ENCODE measurements at places on chromosomes 4 and X. TPM values are rescaled to one million over a fixed set of nuclear protein-coding genes. Genes with fewer than 3 reads are reported as not detected.
A peak's percentile ranks its signal among the peaks of the same experiment; 100 is the strongest.

DNA sequence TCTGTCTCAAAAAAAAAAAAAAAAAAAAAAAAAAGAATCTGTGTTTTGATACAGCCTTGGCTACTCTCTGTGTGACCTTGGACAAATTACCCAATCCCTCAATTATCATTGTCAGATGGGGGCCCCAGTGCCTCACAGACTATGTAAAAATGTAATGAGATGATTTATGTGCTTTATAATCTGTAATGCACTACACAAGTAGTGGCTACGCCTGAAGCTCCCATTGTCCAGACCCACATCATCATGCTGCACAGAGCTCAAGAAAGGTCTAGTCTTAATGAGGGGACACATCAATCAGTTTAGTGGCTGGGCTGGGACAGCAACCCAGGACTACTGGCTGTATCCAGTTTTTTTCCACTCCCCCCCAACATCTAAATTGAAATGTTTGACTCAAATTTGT is 308.3 kb downstream of the DCHS2 start:
- H3K27ac ChIP-seq = no peak overlapping the region
- H3K36me3 ChIP-seq = no peaks in the 10 kb centered on the region
- H3K4me1 ChIP-seq = no peaks in the 10 kb centered on the region
- DNase-seq = peak; percentile 81

DNA sequence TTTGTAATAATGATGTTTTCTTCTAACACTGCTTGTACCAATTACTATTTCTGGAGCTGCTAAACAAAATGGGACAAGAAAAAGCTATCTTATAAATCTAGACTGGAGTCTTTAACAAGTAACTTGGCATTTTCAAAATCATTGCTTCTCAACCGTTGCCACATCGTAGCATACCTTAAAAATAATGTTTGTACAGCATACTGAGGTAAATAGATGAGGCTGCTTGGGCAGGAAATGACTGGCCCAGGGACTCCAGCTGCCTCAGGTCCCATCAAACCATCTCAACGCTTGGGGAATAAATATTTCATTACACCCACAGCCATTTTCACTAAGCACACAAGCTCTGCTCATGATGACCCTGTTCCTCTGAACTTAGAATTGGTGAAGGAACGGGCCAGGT is 115.1 kb downstream of the SPANXA1 start:
- no peak overlapping the region for H3K4me3 ChIP-seq
- no peaks in the 10 kb centered on the region for H3K27me3 ChIP-seq
- no peaks in the 10 kb centered on the region for H3K4me1 ChIP-seq
- H3K36me3 ChIP-seq = no peaks in the 10 kb centered on the region
- no peak for DNase-seq

DNA sequence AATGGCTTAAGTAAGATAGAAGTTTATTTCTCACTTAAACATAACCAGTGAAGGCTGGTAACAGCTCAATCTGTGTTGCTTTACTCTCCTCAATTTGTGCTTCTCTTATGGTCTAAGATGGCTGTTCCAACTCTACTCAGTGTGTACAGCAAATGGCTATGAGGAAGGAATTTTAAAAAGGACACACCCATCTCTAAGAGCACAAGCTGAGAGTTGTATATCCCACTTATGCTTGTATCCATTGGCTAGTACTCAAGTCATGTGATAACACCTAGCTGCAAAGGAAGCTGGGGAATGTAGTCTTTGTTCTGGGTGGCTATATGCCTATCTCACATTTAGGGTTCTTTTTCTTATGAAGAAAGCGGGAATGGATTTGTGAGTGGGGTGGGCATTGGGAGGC is 63.3 kb downstream of the GPAT3 start:
- H3K36me3 ChIP-seq = no peaks in the 10 kb centered on the region
- H3K4me3 ChIP-seq = no peak overlapping the region
- H3K4me1 ChIP-seq = peaks cover 4% of the 10 kb centered on the region
- DNase-seq = no peak
- no peak overlapping the region for H3K27ac ChIP-seq

GRCh38 chr4:108060686-108061321 is 71.1 kb downstream of the HADH start:
- no peak for DNase-seq
- H3K36me3 ChIP-seq = no peaks in the 10 kb centered on the region
- H3K27me3 ChIP-seq = no peaks in the 10 kb centered on the region
- no peak overlapping the region for H3K4me3 ChIP-seq

DNA sequence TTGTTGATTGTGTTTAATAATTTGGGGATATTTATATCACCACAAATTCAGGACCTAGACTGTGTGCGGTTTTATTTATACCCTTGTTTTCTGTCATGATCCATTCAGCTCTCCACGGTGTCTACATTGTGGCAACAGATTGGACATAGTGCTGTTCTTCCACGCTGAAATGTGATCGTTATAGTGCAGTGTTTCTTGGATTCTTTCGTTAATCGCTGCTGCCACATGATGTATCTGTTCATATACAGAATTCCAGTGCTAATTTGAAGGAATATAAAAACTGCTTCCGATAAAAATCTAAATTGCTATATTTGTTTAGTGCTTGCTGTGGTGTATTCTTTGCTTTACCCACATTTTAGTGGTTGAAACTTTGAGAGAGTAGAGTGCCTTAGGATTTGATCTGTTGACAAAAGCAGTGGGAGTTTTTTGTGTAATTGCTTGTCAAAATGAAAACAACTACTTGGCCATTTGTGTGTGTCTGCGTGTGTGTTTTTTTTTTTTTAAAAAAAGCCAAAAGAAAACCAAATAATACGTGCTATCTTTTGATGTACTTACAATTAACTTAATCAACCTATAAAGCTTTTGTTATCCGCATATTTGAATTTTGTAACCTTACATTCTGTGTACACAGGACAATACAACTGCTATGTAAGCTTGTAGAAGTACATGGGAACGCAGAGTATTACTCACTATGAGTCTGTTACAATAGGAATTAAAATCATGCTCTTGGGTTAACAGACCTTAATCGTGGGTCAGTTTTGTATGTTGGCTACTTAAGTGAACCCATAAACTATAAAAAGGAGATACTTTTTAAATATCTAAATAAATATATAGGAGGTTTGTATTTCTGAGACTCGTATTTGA is 353.3 kb downstream of the ARHGAP24 start:
- peak overlapping the region; percentile 69 for H3K27ac ChIP-seq
- H3K27me3 ChIP-seq = no peaks in the 10 kb centered on the region
- no peak for DNase-seq
- no peaks in the 10 kb centered on the region for H3K36me3 ChIP-seq
- H3K4me1 ChIP-seq = peaks cover 81% of the 10 kb centered on the region

- H3K4me3 ChIP-seq = no peak overlapping the region
- no peaks in the 10 kb centered on the region for H3K36me3 ChIP-seq
- H3K27me3 ChIP-seq = no peaks in the 10 kb centered on the region
- no peak overlapping the region for H3K27ac ChIP-seq
- peaks cover 53% of the 10 kb centered on the region for H3K4me1 ChIP-seq
Measured at GRCh38 chr4:41365681-41366080, 109.0 kb downstream of the UCHL1 start.

GRCh38 chr4:111213531-111213930 is 590.7 kb upstream of the PITX2 start:
- no peaks in the 10 kb centered on the region for H3K27me3 ChIP-seq
- no peaks in the 10 kb centered on the region for H3K36me3 ChIP-seq

DNA sequence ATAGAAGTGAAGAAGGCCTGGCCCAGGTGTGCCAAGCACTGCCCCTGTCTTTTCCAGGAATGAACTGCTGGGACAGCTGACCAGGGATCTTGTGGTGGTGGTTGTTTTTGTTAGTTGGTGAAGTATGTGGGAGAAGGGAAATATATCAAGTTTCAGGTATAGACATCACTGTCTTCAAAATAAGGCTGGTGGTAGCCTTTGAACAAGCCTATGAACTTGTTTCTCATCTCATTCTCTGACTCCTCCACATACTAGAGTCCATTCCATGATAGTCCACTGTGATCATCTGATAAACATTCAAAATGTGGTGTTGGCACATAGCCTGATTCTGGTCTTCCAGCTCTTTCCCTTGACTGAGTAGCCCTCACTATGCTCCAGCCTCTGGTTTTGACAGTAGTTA is 303.7 kb downstream of the CAMK2D start:
- H3K4me1 ChIP-seq = peaks cover 19% of the 10 kb centered on the region
- no peaks in the 10 kb centered on the region for H3K27me3 ChIP-seq
- H3K27ac ChIP-seq = no peak overlapping the region
- DNase-seq = no peak
- H3K4me3 ChIP-seq = no peak overlapping the region

GRCh38 chrX:1185561-1185960 is 26.9 kb downstream of the CRLF2 start:
- H3K27me3 ChIP-seq = no peaks in the 10 kb centered on the region
- H3K27ac ChIP-seq = no peak overlapping the region
- no peaks in the 10 kb centered on the region for H3K4me1 ChIP-seq
- H3K4me3 ChIP-seq = no peak overlapping the region

DNA sequence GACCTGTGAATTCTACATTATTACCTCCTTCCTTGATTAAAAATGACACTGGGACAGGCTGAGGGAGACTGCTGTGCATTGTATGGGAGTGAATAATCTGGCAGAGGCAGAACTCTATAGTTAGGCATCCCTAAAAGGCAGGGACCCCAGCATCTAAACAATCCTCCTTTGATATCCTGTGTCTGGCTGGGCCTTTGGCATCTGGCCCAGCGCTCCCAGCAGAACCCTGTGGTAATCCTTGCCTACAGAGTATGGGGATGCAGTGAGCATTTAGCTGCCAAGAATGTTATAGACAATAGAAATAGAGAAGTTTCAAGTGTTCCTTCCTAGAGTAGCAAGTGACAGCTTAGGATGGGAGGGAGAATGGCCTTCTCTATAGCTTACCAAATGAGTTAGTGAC is 38.5 kb downstream of the ZCCHC12 start:
- no peak overlapping the region for H3K4me3 ChIP-seq

SOD3 gene
- 431 TPM for total RNA-seq

CFI gene
- total RNA-seq = 8.7 TPM

S100G gene
- total RNA-seq = not detected

SOWAHB gene
- not detected for total RNA-seq

COX7B2 gene
- not detected for total RNA-seq

Measured in esophagus muscularis mucosa (tissue), 4 donors.